ENCODE measurements at places on chromosomes 16 and 17. TPM values are rescaled to one million over a fixed set of nuclear protein-coding genes. Genes with fewer than 3 reads are reported as not detected.

DNA sequence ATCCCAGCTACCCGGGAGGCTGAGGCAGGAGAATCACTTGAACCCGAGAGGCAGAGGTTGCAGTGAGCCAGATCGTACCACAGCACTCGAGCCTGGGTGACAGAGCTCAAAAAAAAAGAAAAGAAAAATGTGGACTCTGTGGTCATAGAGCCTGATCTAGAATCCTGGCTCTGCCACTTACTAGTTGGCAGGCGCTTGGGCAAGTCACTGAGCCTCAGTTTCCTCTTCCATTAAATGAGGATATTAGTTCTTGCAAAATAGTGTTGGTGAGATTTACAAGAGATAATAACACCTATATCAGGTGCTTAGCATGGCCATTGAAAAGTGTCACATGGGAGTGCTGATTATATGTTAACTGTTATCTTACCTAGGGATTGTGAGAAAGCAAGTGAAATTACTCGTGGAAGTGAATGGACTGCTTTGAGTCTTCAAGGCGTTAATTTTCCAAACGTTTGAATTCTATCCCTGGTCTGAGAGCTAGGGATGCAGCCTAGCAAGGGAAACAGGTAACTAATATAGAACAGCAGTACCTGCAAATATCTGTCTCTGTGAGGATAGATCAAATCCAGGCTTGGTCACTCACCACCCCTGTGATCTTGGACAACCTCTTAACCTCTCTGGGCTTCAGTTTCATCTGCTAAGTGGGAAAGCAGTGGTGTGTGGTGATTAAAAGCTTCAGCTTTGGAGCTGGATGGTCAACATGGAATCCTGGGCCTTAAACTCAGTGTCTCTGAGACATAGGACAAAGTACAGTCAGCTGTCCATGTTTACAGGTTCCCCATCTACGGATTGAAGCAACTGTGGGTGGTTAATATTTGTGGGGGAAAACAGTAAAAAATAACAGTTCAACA lies 953 bp upstream of the NSMCE1 start:
- no peak for DNase-seq

- DNase-seq: no peak
These were observed 6.1 kb downstream of the GJD3 start for GRCh38 chr17:40358323-40359038.

DNA sequence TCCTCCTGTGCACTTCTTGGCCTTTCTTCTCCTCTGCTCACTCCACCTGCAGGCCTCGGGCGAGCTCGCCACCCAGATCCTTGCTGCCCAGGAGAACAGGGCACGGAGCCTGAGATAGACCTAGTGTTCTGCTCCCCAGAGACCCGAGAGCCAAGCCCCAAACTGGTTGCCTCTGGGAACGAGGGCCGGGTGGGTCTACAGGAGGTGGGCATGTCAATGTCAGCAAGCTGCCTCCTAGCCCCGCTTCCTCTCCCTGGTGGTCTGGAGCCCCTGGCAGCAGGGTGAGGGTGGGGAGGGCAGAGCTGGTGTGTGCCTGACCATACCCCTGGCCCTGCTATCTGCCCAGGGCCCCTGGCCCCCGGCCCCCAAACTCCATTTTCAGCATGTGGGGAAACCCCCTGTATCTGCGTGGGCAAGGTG lies 841 bp upstream of the NDRG4 start:
- no peak for DNase-seq

DNA sequence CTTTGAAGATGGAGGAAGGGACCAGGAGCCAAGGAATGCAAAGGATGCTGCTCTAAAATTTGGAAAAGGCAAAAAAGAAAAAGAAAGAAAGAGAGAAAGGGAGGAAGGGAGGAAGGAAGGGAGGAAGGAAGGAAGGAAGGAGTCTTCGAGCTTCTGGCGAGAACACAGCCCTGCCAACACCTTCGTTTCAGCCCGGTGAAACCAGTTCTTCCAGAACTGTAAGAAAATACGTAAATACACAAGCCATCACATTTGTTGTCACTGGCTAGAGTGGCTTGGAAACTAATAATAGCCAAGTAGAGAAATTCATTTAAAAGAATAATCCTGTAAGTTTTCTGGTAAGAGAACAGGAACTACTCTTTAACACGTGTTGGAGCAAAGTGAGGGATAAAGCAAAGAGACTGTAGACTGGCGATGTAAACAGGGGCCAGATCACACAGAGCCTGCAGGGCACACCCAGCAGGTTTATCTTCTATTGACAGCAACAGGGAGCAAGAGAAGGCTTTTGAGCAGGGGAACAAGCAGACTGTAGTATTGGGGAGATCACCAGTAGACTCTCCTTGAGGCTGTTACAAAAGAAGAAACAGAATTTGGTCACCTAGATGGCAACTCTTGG lies 188.7 kb upstream of the MPHOSPH6 start:
- DNase-seq: peak; percentile 6

GRCh38 chr17:38892083-38892482 lies 22.2 kb downstream of the LASP1 start:
- DNase-seq: no peak

ZG16B gene
- 0.68 TPM for total RNA-seq
